T-helper 22 cell (primary cell): ENCODE measurements at places on chromosomes 7 and 10.

- DNase-seq: no peak
These were observed 19.0 kb upstream of the GALNTL5 start for GRCh38 chr7:151937286-151937685.

GRCh38 chr10:24857031-24857725, 95.2 kb downstream of the PRTFDC1 start:
- no peak for DNase-seq

GRCh38 chr7:300048-300447, 10.1 kb downstream of the FOXL3 start:
- no peak for DNase-seq

DNA sequence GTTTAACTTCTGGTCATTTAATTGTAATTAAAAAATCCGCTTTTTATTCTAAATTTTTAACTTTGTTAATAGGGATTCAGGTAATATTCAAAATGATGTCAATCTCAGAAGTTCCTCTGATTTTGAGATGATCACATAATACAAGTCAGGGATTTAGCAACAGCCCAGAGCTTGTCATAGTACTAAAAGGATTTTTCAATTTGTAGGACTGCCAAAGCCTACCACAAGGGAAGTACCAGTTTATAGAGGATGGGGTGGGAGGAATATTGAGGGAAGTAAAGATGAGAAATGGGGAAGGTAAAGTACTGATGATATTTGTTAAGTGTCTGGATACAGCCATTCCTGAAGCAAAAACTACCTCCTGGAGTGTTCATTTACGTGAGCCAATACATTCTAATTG, 278.2 kb upstream of the TEX47 start:
- no peak for DNase-seq

DNA sequence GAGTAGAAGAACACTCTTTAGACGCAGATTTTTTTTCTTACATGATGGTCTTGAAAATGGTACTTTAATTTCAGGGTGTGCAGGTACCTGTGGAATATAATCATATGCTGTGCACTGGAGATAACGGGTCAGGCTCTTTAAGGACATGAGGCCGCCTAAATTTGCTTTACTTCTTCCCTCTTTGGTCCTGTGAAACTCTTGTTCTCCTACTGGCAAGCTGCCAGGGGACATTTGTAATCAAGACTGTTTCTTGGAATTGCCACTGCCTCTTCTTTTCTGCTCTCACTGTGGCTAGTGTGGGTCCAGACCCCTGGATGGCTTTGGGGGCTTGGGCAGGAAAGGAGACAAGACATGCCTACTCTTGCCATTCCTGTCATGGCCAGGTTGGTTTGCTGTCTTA, 146.0 kb downstream of the SND1 start:
- no peak for DNase-seq

DNA sequence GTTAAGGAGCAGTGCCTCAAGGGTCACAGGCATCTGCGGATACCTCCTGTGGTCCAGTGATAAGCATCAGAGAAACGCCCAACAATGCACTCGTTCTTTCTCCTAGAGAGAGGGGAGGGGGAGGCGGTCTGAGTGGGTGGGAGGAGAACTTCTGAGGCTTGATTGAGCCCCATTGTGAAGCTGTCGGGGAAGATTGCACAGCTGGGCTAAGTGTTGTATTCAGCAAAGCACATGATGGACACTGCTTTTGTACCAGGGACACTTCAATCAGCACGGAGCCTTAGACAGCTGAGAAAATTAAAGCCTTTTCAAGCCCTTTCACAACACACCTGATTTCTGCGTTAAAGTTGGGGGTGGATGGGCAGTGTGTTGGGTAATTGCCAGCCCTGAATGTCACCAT, 230.3 kb upstream of the GHITM start:
- DNase-seq: no peak

DNA sequence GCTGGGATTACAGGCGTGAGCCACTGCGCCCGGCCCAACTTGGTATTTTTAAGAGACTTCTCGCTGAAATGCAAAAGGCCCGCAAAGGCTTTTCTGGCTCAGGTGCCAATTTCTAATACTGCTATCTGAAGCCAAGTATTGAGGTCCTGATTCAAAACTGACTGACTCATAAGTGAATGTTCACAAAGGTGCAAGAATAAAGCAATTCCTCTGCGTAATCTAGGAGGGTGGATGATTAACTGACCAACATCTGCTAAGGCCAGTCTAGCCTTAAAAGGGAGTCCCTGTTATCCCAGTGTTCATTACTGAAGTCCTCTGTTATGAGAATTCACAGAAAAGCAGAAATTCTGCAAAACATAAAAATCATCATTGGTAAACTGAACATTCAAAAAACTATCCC, 111.4 kb downstream of the SRPK2 start:
- DNase-seq: no peak

GRCh38 chr10:59257224-59257623, 80.8 kb downstream of the PHYHIPL start:
- no peak for DNase-seq

GRCh38 chr7:3117081-3117480, 73.4 kb upstream of the CARD11 start:
- DNase-seq: no peak

DNA sequence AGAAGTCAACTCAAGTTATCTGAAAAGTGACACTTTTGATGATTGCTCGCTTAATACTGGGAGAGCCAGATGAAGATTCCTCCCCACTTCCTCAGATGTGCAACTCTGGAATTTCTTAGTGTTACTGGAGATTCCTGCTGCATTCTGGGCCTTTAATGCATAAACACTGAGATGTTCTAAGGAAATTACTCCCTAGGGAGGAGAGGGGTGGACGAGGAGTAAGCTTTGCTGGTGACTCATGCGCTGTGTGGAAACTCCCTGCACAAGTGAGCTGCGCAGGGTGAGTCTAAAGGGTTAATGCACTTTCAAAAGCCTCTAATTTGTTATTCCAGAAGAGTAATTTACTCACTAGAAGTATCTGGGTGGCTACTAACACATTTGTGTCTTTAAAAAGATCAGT, 46.3 kb downstream of the EGFR start:
- no peak for DNase-seq

GRCh38 chr7:158125721-158126120, 461.9 kb downstream of the PTPRN2 start:
- DNase-seq: no peak
